AG04449 (cell line): ENCODE measurements at places on chromosomes 4 and X.

- DNase-seq = no peak
These were observed 247.9 kb upstream of the EPHA5 start for GRCh38 chr4:65918212-65918611.

- no peak for DNase-seq
These were observed 29.9 kb downstream of the VEGFC start for GRCh38 chr4:176762661-176763308.

DNA sequence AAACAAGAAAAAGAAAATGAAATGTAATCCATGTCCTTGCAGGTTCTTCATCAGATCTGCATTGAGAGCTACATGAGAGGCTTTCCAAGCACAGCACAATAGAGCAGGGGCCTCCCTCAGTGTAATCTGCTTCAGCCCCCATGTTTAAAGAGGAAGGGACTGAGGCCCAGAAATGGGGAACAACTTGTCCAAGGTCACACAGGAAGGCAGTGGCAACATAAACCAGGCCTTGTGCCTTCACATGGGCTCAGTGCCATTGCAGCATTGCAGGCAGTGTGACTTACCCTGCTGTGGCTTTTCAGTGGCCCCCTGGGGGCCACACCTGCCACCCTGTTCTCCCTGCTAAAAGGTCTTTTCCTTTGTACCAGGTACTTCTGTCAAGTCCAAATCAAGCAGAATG is 20.9 kb upstream of the CD99L2 start:
- no peak for DNase-seq

DNA sequence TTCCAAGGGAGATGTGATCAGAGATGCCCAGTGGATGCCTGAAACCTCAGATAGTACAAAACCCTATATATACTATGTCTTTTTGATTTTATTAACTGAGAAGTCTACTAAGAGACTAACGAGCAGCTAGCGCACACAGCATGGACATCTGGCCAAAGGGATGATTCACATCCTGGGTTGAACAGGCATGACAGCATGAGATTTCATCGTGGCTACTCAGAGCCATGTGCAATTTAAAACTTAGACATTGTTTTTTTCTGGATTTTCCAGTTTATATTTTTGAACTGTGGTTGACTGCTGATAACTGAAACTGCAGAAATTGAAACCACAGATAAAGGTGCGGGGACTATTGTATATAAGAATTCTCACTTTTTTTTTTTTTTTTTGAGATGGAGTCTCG is 2252.9 kb upstream of the AGA start:
- no peak for DNase-seq

DNA sequence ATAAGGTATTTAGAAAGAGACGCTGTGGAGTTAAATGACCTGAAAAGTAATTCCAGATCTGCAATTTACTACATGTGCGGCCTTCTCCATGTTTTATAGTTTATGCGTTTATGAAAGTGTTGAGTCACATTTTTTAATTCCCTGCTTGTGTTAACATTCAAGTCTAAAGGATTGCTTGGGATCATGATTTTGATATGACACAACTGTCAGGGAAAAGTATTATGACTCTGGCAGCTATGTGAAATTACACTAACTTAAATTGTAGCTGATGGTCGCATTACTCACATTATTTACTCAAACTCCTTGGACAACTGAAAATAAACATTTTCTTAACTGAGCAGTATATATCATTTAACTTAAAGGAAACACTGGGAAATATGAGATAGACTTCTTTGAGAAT is 14.3 kb upstream of the GABRB1 start:
- no peak for DNase-seq

- no peak for DNase-seq
These were observed 52.8 kb downstream of the APOO start for GRCh38 chrX:23854945-23855344.

DNA sequence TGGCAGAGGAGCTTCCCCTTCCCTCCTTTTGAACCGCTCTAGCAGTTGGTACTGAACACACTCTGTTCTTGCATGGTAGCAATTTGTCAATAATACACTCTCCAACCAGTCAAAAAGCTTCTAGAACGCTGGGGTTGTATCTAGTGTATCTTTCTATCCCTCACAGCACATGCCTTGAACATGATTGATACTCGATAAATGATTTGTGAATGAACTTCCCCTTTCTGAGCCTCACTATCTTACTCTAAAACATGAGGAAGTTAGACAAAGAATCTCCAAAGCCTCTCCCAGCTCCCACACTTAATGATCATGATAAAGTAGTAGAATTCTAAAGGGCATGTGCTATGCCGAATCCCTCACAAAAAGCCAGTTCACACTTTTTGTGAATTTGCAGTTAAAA is 64.4 kb downstream of the DLG3 start:
- DNase-seq = no peak

GRCh38 chr4:7275490-7276154 is 83.3 kb downstream of the SORCS2 start:
- DNase-seq = no peak

DNA sequence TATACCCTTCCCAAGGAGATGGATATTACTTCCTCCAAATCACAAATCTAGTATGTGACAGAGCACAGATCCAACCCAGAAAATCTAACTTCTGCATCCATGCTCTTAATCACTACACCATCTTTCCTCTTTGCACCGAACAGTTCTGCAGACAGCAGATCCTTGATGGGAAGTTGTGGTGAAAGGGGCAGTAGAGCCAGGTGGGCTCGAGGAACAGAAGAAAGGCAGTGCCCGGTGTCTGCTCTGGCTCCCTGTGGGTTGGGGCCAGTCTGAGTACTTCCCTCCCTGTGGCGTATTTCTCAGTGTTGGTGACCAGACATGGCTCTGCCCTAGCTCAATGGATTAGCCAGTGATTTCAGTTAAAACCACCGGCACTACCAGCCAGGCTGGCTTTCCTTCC is 15.3 kb downstream of the HOPX start:
- no peak for DNase-seq

DNA sequence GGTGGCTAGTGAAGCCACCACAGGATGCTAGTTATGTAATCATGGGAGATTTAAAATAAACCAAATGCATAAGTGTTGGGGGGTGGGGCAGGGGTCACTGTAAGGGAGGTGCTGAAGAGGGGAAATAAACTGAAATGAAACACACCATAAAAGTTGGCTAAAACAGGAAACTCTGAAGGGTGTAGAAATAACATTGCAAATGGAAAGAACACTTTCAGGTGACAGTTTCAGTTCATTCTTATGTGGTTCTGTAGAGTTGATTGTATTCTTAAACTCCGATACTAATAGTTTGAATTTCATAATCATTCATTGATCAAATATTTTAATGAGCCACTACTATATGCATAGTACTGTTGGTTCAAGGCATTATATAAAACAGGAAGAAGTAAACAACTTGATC is 80.1 kb downstream of the HDAC8 start:
- DNase-seq = no peak

- DNase-seq = no peak
These were observed 73.3 kb downstream of the FIP1L1 start for GRCh38 chr4:53450773-53451172.

GRCh38 chr4:188941524-188942119 is 802.4 kb downstream of the TRIML1 start:
- DNase-seq = peak; percentile 95

GRCh38 chrX:155068165-155068564 is 2.8 kb downstream of the CMC4 start:
- no peak for DNase-seq

DNA sequence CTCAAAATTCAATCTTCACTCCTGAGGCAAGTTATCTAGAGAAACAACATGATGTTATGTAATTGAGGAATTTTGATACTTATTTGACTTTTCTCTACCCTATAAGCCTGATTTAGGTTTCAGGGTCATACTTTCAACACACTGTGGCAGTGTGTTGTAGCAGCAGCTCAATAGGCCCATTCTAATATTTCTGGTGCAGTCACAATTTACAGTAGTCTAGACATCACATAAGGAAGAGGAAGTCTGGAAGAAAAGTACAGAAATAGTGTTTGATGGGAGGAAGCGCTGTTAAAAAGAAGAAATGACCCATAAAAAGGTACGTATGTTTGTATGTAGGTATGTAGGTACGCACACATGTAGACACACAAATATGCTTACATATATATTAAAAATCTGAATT is 194.3 kb downstream of the ARHGAP24 start:
- DNase-seq = no peak

- peak; percentile 4 for DNase-seq
These were observed 151.5 kb downstream of the CENPC start for GRCh38 chr4:67393699-67394281.

- DNase-seq = no peak
These were observed 92.4 kb upstream of the ATXN3L start for GRCh38 chrX:13412208-13412600.

- no peak for DNase-seq
These were observed 1.6 kb downstream of the OPRPN start for GRCh38 chr4:70399319-70399718.

- peak; percentile 70 for DNase-seq
These were observed 43.2 kb downstream of the ZBTB49 start for GRCh38 chr4:4333265-4333706.

DNA sequence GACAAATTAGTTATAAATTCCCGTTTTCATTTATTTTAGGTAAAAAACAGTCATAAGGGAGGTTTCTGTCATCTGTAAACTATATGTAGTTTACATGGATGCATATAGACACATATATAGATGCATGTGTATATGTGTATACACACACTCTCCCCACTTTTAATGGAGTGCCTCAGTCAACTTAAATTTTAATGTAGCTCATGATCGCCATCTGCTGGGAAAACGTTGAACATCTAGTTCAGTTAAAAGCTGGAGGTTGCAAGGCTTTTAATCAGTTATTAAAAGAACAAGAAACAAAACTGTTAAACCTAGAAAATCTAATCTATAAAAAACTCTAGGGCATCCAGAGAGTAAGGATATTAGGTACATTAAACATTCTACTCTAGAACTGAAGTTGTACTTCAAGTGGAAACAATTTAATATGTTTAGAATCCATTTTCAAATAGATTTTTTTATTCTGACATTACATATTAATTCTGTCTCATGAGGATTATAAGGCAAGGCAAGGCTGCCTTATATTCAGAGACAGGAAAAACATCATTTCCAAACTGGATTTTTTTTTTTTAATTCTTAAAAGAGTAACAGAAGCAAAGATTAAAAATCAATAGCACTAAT is 122.6 kb downstream of the SHISA3 start:
- DNase-seq = no peak

DNA sequence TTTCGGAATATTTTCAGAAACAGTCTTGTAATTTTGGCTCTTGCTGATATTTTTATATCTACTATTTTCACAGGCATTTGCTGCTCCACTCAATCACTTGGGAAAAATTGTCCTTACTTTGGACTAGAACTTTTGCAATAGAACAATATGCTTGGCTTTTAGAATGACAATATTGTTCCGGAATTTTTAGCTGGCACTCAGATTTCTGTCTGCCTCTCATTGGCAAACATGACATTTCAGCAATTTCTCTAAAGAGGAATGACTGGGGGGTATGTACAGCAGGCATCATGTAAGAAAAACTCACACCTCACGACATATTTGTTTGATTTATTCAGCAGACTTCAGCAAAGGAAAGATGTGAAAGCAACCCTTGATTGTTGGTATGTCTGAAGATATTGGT is 243.6 kb upstream of the GPRIN3 start:
- DNase-seq = no peak

- DNase-seq = no peak
These were observed 639.1 kb downstream of the GABRG1 start for GRCh38 chr4:45484740-45485139.

DNA sequence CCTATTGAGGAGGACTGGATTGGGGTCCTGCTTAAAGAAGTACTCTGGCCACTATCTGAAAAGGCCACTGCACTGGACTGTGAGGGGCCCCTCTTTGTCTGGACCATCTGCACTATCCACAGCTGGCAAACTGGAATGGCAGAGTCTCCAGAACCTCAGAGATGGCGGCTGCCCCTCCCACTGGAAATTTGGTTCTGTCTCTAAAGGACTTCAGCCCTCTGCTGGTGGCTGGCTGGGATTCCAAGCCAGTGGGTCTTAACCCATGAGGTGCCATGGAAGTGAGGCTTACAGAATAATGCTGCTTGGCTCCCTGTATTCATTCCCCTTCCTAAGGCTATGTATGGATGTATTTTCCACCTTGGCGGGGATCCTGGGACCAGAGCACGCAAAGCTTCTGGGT is 41.6 kb upstream of the CYLC1 start:
- DNase-seq = no peak

GRCh38 chrX:70826715-70827114 is 81.8 kb downstream of the TEX11 start:
- no peak for DNase-seq

DNA sequence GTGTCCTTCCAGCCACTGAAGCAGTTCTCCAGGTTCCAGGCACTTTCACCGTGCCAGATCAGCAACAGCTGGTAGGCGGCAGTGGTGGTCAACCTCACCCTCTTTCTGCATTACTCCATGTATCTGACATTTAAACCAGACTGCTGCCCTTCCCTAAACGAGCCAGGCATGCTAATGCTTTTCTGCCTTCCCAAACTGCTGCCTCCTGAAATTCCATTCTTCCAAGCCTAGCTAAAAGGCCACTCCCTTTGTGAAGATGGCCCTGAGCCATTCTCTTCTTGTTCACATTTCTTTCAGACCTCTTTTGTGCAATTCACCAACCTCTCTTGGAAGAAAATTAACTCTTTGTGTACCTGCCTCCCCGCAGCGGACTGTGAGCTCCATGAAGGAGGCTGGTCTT is 73.7 kb downstream of the CHST7 start:
- DNase-seq = no peak

GRCh38 chrX:40570346-40571093 is 10.2 kb upstream of the ATP6AP2 start:
- no peak for DNase-seq

- DNase-seq = no peak
These were observed 26.8 kb downstream of the OCIAD2 start for GRCh38 chr4:48879561-48880442.

- DNase-seq = no peak
These were observed 191.0 kb downstream of the EVC2 start for GRCh38 chr4:5517372-5517771.

- no peak for DNase-seq
These were observed 4.1 kb upstream of the SEC24B start for GRCh38 chr4:109429545-109429944.

DNA sequence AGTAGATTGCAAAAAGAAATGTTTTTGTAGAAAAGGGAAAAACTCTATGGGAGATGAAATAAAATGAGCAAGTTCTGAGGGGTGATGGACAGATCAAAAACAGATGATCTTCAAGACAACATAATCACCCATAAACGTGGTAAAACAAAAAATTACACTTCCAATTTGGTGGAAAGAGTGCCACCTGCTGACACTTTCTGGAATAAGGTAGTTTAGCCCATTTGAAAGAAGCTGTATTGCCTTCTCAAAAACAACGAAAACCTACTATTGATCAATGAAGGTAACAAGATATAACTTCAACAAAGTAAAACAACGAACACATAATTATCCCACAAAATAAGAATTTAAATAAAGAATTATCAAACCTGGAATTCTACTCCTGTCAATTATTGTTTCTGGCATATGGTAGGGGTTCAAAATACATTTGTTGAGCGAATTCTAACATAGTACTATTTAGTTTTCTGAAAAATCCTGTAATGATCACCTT is 2.5 kb downstream of the COQ2 start:
- DNase-seq = no peak

GRCh38 chr4:70704931-70705182 is 16.5 kb downstream of the UTP3 start:
- no peak for DNase-seq

- no peak for DNase-seq
These were observed 218.6 kb upstream of the ADGRL3 start for GRCh38 chr4:60981534-60981933.
